ENCODE measurements at places on chromosomes 4 and X.

GRCh38 chrX:121084903-121085611 is 37.6 kb downstream of the GLUD2 start:
- DNase-seq = no peak

DNA sequence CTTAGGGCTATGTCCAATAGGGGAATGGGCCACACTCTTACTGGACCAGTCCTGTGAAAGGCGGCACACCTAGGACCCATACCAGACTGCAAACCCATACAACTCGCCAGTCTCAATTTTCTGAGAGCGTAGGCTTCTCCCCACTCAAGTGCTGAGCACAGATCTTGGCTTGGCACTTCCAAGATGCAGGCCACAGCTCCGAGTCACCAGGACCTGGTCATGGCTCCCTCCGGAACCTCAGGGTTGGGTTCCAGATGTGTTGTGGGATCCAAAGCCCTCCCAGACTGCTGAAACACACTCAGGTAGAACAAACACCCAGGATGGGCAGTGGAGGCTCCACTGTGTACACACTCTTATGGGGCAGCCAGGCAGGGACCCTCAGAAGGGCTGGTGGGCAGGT is 103.3 kb downstream of the TMEM144 start:
- DNase-seq = no peak

GRCh38 chr4:37388681-37389365 is 144.3 kb downstream of the NWD2 start:
- DNase-seq = no peak

DNA sequence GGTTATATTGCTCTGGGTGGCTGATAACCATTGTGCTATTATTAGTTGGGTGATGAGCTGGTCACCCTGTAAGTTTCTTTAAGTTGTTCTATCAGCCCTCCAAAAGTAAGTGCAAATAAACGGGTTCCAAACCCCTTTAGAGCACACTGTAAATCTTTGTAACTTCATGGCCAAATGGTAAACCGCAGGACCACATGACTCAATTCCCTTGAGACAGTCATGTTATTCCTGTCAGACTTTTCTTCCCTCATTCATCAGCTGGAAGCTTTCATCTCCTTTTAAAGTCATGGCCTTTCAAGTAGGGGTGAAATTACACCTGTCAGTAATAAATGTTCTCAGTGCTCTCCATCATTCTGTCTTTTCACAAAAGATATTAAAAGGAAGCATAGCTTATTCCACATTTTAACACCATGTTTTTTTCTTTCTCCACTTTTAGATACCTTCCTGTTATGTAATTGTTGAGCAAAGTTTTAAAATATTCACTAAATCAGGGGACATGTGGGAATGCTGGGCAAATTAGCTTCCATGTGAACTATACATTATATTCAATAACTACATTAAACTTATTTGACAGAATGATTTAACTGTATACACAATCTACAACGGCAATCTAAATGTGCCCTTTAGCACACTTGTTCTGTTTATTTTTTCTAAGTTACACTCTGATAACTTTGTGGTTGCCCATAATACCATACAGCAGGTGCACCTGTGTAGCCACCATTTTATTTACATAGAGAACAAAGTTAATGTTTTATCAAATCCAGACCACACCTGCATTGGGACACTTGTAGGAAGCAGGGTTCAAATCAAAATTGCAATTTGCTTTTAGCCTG is 275.5 kb downstream of the CFAP299 start:
- DNase-seq = peak; percentile 98

DNA sequence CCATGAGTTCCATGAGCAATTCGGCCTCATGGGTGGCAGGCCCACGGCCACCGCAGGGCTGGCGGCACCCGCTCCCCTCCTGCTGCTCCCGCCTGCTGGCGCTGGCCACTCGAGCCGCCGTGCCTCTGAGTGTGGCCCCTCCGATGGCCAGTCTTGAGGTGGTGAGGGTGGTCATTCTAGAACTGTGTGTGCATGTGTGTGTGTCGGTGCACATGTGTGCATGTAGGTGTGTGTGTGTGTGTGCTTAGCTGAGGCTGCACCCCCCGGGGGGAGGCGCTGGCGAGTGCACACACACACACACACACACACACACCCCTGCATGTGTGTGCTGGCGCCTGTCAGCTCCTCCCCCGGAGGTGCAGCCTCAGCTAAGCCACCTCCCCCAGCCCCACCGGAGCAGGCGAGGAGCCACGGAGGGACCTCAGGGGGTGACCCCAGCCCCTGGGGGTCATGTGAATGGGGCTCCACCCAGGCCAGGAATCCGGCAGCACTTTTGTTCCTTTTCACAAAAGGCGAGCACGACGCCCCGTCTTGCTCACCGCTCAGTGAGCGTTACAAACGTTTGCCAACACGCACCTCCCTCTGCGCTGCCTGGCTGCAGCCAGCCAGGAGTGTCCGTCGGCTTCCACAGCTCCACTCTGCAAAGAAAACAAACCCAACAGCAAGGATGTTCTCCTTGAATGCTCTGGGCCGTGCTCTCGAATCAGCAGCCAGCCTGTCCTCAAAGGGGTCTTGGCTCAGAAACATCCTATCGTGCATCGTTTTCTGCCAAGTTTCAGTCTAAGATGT is 29.9 kb downstream of the FGFRL1 start:
- no peak for DNase-seq

GRCh38 chr4:77110730-77111129 is 34.9 kb upstream of the CCNI start:
- DNase-seq = no peak

GRCh38 chr4:52585379-52585778 is 73.7 kb downstream of the USP46 start:
- no peak for DNase-seq

GRCh38 chr4:182582245-182582644 is 334.9 kb downstream of the DCTD start:
- no peak for DNase-seq

DNA sequence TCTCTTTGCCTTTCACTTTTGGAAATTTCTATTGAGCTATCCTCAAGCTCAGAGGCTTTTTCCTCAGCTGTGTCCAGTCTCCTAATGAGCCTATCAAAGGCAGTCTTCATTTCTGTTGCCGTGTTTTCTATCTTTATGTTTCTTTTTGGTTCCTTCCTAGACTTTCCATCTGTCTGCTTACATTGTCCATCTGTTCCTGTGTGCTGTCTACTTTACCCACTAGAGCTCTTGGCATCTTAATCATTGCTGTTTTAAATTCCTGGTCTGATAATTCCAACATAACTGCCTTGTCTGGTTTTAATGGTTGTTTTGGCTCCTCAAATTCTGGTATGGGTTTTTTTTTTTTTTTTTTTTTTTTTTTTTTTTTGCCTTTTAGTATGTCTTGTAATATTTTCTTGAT is 9.3 kb upstream of the PDE6B start:
- DNase-seq = no peak

- no peak for DNase-seq
These were observed 58.2 kb downstream of the DCLK2 start for GRCh38 chr4:150136481-150136880.

- no peak for DNase-seq
These were observed 24.4 kb downstream of the TNIP3 start for GRCh38 chr4:121139533-121140222.

- no peak for DNase-seq
These were observed 87.9 kb upstream of the GPC3 start for GRCh38 chrX:134073341-134073740.

- no peak for DNase-seq
These were observed 69.3 kb upstream of the LDB2 start for GRCh38 chr4:16967722-16968121.

GRCh38 chrX:42869659-42870476 is 91.9 kb upstream of the PPP1R2C start:
- no peak for DNase-seq

DNA sequence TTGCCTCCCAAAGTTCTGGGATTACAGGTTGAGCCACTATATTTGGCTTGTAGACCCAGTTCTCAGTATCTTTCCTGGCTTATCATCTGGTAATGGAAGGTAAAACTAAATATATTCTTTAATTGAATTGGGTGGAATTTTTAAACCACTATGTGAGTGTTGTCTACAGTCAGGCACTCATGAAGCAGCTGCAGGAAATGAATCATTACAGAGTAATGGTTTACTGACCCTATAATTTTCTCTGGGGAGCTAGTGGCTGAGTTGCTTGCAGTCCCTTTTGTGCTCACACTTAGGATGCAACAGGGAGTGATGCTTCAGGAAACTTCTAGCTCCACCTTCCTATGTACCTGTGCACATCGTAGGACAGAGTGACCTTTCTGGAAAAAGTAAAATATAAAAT is 4.1 kb upstream of the UGT2B7 start:
- no peak for DNase-seq

GRCh38 chr4:37825968-37826294 is 555 bp upstream of the PGM2 start:
- DNase-seq = no peak

GRCh38 chr4:70714079-70714887 is 7.5 kb upstream of the RUFY3 start:
- no peak for DNase-seq

DNA sequence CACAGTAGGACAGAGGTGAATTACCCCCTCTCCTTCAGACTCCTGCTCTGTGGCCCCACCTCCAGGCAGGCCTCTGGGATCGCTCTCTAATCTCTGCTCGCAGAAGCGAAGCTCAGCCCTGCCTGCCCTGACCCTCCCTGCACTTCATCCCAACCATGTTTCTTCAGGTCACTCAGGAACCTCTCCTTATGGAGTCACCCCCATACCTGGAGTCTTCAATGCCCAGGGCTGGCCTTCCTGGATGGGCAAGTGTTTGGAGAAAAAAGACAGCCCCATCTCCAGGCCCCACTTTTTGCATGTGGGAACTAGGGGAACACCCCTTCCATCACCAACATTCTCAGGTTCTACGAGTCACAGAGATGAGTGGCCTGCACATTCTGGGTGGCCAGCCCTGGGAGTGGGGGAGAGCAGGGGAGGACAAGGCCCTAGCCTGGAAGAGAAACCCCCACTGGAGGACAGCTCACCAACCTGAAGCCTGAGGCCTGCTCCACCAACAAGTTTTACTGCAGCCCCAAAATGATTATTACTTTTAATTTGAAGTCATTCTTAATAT is 90.8 kb downstream of the PPP2R2C start:
- no peak for DNase-seq

DNA sequence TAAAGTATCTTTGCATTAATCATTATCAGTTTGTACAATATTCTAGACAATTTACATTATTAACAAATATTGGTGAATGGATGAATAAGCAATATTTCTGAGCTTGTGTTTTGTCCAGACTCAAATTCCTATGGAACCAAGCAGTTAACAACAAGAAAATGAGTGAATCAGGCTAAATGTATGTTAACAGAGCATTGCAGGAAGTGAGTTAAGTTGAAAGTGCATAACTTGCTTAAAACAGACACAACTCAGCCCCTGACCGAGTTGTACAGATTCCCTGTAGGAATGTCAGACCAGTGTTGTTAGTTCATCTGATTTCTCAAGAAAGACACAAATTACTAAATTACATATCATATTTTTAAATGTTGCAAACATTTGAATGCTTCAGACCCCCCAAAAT is 23.7 kb upstream of the CSN1S1 start:
- no peak for DNase-seq

DNA sequence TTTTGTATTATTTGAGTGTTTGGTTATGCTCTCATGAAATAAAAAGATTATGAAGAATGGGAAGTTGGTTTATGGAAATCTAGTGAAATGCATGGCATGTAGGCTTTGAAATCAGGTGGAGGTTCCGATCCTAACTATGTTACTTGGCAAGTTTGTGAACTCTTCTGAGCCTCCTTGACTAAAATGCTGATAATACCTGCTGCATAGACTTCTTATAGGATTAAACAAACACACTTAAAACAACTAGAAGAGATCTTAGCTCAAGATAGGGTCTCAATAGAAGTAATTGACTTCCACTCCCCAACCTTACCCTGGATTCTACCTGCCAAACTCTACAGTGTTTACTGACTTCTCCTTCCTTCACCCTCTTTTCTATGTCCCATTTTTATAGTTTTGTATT is 22.2 kb upstream of the TLR2 start:
- DNase-seq = no peak

DNA sequence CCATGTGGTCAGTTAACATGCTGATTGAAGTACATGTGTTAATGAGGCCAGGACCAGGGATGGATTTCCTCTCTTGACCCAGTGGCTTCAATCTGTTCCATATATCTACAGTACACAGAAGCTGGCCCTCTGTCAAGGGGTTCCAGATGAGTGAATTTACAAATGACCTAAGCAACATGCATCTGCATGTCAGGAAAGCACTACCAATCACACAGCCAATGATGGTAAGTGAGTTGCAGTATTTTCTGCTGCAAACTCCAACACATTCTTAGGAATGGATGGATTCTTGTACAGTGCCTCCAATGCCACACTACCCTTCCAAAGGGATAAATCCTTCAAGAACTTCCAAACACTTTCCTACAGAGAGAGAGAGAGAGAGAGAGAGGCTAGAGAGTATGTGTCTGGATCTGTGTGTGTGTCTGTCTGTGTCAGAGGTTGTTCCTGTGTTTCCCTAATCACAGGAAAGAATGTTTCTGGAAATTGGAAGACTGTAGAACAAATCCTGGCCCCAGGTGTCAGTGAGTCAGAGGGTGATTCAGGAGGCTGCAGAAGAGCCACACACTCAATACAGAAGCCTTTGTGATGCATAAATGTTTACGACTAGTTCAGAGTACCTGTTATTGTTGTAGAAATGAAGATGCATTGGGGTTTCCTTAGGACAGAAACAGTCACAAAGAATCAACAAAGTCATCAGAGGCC is 107.5 kb downstream of the GUCY2F start:
- no peak for DNase-seq

DNA sequence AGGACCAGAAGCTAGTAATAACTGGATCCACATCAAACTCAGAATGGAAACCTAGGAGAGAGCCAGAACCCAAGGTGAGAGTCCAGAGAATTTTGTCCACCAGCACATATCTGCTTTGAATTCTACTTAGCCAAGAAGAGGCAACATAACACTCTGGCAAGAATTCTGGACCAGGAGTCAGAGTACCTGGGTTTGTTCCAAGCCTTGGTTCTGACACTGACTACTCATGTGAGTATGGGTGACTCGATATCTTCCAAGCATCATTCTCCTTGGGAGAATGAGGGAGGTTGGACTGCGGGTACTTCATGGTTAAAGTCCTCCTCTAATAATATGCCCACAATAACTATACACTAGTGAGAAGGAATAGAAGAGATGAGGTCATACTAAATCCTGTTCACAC is 144.0 kb upstream of the JADE1 start:
- no peak for DNase-seq

Data from NCI-H187 treated with DMSO at 0.1 percent for 48 hours (cell line).